ENCODE measurements at places on chromosomes 2 and 18.

- no peak for DNase-seq
Observed at GRCh38 chr2:239321596-239322415, 79.0 kb downstream of the HDAC4 start.

DNA sequence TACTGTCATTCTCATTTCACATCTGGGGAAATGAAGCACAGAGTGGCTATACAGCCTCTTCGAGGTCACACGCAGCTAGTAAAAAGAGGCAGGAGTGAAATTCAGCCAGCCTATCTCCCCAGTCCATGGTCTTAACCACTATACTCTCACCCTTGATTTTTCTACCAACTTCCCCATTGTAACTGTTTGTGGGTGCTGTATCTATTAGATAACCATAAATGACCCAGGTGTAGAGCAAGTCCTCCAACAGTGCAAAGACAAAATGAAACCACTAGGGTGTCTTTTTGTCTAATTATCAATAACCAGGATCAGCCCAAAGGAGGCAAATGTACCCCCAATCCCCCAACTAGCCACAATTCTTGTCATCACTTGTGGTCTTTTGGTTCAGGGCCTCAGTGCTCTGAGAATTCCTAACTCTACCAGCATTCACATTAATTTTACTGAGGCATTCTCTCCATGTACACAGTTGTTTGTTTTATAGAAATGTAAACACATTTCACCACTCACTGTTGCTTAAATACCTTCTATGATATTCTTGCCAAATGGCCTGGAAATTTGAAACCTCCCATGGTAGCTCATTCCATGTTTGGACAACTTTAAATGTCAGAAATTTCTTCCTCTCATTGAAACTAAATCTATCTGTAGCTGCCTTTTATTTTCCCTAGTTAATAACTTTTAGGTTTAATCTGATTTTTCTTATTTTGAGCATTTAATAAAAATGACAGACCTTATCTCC lies 58.7 kb downstream of the SLC40A1 start:
- DNase-seq = no peak

- no peak for DNase-seq
Observed at GRCh38 chr18:12645751-12646203, 12.1 kb downstream of the SPIRE1 start.

GRCh38 chr2:61328707-61329251 lies 142.1 kb downstream of the USP34 start:
- DNase-seq = no peak

GRCh38 chr2:238370823-238371372 lies 50.6 kb downstream of the TRAF3IP1 start:
- DNase-seq = no peak

DNA sequence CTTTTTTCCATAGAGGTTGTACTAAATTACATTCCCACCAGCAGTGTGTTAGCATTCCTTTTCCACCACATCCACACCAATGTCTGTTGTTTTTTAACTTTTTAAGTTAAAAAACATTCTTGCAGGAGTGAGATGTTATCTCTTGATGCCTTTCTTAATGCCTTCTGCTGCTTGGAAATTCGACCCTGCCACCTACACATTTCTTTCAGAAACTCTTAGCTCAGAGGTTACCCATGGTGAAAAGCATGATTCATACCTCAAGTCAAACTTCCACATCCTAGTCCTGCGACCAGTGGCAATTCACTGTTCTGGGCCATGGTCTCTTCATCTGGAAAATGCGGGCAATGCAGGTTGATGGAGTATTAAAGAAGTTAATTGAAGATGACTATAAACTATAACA lies 12.7 kb upstream of the HNMT start:
- no peak for DNase-seq

- no peak for DNase-seq
Observed at GRCh38 chr2:223762853-223763252, 74.5 kb downstream of the AP1S3 start.

DNA sequence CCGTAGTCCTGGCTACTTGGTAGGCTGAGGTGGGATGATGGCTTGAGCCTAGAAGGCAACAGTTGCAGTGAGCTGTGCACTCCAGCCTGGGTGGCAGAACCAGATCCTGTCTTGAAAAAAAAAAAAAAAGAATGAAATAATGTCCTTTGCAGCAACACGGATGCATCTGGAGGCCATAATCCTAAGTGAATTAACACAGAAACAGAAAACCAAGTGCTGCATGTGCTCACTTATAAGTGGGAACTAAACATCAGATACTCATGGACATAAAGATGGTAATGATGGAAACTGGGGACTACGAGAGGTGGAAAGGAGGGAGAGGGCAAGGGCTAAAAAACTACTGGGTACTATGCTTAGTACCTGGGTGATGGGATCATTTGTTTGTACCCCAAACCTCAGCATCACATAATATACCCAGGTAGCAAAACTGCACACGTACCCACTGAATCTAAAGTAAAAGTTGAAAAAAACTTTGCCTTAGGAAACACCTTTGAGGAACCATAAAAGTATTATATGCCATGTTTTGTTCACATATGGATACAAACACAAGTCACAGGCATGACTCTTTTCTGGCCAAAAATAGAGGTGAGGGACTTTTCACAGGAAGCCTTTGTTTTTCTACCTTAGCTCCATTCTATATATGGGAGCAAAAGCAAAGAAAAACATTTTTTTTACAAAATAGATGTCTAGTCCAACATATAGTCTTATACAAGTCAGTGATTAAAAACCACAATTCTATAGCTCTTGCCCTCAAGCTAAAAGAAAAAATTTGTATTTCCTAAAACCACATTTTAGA lies 36.6 kb downstream of the GPR155 start:
- no peak for DNase-seq

- DNase-seq = no peak
Observed at GRCh38 chr2:170587922-170588321, 127.2 kb upstream of the SP5 start.

GRCh38 chr2:29519338-29519925 lies 402.0 kb downstream of the ALK start:
- DNase-seq = no peak

DNA sequence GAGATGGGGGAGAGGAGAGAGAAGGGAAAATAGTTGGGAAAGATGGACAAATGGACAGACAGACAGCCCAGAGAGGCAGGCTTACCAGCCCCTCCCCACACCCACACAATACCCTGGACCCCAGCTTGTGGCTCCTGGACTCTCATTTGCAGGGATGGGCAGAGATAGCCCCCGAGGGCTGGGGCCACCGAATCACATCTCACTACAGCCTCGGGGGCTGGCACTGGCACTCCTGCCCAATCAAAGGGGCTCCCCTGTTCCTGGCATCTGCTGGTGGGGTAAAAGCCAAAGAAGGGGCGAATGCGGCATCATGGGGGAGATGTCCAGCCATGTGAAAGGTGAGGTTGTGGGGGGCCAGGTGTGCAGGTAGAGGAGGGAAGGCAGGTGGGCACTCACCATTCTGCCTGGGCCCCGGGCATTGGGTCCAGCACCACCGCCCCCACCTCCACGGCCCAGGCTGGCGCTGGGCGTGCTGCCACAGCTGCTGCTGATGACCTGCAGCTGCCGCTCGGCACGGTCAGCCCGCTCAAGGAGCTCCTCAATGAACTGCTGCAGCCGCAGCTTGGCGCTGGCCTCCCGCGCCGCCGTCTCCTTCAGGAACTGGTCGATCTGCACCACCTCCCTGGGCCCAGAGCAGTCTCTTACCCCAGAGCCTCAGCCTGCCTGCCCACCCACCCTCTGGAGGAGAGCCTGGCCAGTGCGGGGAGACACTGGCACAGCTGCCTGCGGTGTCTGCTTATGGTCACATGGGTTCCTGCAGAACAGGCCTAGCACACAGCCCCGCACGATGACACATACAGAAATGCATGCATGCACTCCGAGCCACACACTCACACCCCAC lies 18.0 kb downstream of the FBXO41 start:
- DNase-seq = no peak

DNA sequence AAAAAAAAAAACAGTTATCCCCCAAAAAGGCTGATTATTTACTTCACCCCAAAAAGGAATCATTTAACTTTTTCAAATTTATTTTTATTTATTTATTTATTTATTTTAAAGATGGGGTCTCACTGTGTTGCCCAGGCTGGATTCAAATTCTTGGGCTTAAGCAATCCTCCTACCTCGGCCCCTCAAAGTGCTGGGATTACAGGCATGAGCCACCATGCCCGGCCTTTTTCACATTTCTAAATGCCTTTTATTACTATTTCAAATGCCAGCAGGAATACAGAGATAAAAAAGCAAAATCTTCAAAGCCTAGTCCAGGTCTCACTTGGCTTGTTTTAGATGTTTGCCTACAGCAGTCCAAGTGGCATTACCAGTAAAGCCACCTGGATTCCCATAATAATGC lies 239.1 kb downstream of the ALPK2 start:
- DNase-seq = no peak

GRCh38 chr2:69946351-69947324 lies 14.8 kb downstream of the ASPRV1 start:
- peak; percentile 28 for DNase-seq

- no peak for DNase-seq
Observed at GRCh38 chr2:159516241-159516758, 100.0 kb downstream of the BAZ2B start.

- no peak for DNase-seq
Observed at GRCh38 chr2:26730549-26731344, 33.3 kb upstream of the SLC35F6 start.

- no peak for DNase-seq
Observed at GRCh38 chr2:139241286-139241685, 461.1 kb upstream of the NXPH2 start.

- no peak for DNase-seq
Observed at GRCh38 chr2:147045113-147045512, 799.7 kb upstream of the ACVR2A start.

GRCh38 chr2:46878886-46879285 lies 36.7 kb downstream of the MCFD2 start:
- no peak for DNase-seq

DNA sequence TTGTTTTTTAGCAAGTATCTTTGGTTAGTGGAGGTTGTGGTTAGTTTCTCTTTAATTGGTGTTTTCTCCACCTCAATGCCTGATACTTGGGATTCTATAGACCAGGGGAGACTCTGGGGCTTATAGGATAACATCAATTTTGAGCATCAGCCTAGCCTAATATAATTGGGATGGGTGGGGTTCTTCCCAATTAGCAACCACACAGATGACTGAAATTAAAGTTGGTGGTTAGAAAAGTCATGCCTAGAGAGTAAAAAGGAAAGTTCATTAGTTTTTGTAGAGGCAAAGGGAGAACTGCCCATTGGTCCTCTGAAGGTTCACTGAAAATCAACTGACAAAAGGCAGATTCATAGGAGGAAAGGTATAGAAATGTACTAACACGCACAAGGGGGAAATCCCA lies 843.3 kb downstream of the TSN start:
- no peak for DNase-seq

- DNase-seq = no peak
Observed at GRCh38 chr2:178514664-178515063, 34.4 kb downstream of the PLEKHA3 start.

Data from GM18507 (cell line).